ENCODE measurements at places on chromosomes 5 and 9.
A peak's percentile ranks its signal among the peaks of the same experiment; 100 is the strongest.

- no peak for DNase-seq
Measured at GRCh38 chr5:2167671-2168070, 284.9 kb upstream of the IRX4 start.

DNA sequence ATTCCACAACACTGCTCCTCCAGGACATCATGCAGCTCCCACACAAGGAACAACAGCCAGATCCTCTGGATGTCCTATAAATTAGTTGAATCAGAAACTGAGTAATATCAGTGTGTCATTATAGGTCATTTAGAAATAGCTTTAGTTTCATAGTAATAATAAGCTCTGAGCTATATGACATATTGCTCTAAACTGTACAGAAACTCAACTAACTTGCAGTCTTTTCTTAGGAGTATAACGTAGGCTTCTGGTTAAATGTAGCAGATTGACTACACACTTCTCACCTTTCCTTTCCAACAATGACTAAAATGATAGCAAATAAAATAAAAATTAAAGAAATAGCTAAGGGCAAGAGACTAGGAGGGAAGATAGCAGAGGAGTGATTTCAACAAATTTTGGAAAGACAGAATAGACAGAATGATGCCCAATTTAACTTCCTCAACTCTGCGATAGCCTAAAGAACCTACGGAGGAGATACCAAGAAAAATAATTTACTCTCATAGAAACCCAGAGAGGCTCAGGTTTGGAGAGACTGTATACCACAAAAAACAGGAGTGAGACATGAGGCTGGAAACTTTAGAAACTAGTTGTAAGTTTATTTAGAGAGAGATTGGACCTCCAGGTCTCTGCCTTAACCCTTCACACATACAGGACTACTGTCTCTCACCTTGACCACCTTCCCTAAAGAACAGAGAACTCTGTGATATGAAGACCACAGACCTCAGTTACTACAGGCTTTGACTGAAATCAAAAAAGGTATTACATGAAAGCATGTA, 193.7 kb downstream of the TSSK1B start:
- no peak for DNase-seq

DNA sequence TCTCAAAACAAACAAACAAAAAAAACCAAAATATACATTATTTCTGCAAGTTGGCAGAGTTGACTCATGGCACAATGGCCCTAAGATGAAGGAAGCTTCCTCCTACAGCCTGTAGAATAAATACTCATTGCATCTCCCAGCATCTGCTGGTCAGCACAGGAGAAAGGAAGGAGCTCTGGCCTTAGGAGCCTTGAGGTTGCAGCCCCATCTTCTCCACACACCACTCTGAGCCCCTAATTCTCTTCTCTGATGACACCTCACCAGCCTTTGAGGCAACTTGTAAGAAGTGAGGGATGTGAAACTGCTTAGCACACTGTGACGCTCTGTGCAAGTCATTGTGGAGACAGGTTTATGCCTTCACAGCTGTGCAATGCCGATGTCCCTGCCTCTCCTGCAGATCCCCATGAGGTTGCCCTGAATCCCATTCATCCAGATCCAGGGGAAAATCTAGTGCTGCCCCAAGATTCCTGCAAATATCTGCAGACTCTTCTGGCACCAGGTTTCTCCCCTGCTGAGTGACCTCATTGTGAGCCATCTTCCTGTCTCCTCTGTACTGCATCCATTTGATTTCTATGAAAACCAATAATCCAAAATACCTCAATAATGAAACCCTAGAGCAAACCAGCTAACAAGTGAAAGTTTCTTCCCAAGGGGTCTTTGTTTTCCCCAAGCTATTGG, 65.3 kb upstream of the TGFBR1 start:
- DNase-seq: no peak

DNA sequence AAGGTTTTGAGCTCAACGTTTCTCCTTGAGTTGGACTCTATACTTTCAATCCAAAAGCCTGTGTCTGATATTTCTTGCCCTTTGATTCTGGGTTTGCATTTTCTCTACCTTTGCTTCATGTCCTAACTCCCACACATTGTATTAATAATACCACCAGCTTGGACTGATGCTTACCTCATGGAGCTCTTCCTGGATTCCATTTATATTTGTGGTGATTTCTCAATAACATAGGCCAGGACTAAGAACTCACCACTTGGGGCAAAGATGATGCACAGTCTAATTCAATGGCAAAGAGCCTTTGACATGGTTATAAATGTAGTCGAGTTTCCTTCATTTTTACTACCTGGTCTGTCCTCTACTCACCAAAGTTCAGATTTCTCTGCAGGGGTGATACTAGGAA, 27.5 kb upstream of the EFNA5 start:
- no peak for DNase-seq

GRCh38 chr9:105307591-105308130, 63.2 kb downstream of the SLC44A1 start:
- DNase-seq: peak; percentile 43

DNA sequence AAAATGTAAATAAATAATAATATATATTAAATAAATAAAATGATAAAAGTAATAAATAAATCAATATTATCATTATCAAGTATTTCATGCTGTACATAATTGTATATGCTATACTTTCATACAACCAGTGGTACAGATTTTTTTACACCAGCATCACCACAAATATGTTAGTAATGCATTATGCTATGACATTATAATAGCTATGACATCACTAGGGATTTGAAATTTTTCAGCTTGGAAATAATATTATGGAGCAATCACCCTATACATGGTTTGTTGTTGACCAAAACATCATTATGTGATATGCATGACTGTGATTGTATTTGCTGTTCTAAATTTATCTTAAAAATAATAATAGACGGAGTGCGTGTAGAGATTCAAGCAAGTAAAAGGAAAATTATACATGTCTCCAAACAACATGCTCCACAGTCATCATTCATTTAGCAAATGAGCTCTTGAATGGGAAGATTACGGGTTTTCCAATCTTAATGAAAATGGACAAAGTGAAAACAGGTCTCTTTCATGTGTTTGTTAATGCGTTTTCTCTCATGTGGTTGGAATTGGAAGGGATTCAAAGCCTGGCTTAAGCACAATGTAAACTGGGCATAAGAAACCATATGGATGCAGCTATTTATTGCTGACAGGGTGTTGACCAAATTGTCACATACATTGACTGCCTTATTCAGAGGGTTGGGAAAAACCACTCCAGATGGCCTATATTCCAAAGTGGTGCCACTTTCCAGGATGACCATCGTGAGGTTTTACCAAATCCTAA, 643.0 kb upstream of the RGMB start:
- no peak for DNase-seq

DNA sequence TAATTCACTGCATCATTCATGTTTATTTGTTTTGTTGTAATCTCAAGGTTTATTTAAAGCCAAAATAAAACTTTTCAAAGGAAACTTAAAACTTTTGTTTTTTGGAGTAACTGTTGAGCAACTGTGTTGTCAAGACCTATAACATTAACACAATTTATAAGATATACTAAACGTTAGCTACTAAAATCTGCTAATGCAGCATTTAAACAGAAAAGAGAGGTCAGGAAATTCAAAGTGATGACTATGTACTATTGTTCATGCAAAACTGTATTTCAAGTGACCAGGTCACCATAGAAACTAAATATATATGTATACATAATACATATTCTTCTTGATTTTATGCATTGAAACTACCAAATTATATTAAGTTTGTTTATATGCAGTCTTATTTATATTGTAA, 1740.9 kb downstream of the EFNA5 start:
- no peak for DNase-seq

DNA sequence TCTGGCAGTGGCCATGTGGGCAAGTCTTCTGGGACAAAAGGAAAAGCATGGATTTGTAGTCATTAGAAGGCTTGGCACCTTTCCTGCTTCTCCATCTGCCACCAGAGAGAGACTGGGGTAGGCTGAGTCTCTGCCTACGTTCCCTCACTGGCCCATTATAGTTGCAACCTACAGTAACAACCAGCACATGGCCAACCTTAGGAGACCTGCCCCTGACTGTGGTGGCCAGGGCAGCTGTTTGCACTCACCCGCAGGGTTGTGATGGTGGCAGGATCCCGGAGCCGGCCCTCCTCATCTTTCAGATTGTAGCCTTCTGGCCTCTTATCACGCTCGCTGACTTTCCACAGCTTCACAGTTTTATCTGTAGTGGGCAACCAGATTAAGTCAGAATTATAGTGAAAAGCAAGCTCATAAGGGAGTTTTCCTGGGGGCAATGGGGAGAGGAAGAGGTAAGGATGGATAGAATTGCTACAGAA, 174.9 kb upstream of the GPR151 start:
- no peak for DNase-seq

- DNase-seq: no peak
Measured at GRCh38 chr5:158164296-158165047, 305.5 kb upstream of the CLINT1 start.

DNA sequence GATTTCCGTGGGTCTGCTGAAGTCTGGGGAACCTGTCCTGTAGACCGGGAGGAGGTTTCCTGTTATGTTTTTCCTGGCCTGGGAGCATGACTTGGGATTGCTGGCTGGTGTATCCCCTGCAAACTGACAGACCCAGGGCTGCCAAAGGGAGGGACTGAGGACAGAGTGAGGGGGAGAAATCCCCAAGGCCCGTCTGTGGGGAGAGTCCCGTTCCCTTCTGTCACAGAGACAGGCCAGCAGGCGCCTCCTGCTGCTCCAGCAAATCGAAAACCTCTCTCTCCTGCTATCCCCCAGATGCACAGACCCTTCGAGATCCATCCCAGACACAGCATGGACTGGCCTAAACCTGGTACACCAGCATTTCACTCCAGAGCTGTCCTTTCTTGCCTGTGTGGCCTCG, 56.2 kb upstream of the ALDH1B1 start:
- no peak for DNase-seq

DNA sequence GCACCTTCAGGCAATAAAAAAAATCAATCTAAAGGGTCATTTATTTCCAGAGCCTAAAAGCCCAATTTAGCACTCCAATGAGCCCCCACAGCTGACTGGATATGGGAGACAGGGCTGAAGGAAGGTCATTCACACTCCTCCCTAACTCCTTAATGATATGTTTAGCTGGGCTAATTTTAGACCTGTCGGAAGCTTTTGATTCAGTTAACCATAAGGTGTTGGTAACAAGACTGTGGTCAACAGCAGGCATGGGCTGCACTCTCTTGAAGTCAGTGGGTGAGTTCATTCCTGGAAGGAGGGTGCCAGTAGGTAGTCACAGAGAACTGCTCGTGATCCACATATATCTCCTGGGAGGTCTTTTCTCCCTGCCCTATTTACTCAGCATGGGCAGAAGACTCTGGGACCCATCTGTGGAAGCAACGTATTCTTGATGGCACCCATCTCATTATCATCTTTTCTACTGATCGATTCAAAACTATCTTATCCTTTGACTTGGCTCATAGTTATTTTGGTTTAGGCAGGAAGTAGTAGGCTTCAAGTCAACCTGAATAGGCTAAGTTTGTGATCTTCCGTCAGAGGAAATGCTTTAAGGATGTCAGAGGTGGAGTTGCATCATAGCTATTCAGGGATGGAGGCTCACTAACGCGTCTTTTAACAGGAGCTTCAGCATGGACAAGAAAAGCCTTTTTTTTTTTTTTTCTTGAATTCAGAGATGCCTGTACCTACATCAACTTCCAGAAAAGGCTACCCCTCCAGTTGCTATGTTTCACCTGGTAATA, 367.7 kb upstream of the SLC30A5 start:
- DNase-seq: no peak

- DNase-seq: no peak
Measured at GRCh38 chr5:77355751-77356150, 136.4 kb downstream of the WDR41 start.

GRCh38 chr9:33165263-33166151, 1.6 kb downstream of the B4GALT1 start:
- peak; percentile 75 for DNase-seq

GRCh38 chr5:43556857-43557542, at the start of gene PAIP1:
Gene PAIP1, minus strand, starts transcription at chr5:43557077. Its CDS starts 231 bp downstream, at chr5:43556846.
- DNase-seq: peak; percentile 81

Data from LHCN-M2 (cell line).